C1 segment of cervical spinal cord (tissue), 14 donors: ENCODE measurements at places on chromosomes 1 and 21.

DNA sequence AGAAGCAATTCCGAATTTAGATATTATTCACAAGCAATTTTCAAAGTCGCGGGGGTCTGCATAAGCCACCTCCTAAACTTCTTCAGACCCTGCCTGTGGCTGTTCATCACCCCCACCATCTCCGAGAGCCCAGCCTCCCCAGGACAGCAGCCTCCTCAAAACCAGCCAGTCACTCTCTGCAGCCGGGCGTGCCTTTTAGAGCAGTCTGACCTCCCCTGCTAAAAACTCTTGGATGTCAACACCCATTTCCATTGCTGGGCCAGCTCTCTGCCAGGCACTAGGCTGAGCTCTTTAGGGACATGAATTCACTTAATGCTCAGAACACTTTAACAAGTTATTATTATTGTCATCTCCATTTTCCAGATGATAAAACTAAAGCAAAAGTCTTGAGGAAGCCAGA, 11.7 kb downstream of the ADPRS start:
- DNase-seq = no peak

DNA sequence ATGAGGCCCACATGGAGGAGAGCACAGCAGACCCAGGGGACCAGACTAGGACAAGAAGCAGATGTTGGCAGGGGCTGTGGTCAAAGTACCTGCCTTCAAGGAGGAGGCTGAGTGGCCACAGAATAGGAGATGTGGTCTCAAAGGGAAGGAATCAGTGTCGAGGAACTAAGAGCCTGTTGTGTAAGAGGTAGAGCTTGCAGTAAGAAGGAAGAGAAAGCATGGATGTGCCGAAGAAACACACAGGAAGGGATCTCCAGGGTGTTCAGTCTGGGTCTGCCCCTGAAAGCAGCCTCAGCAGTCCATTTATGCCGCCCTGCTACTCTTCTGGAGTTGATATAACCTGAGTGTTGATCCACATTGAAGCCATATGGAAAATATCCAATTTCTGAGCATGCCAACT, 83.9 kb downstream of the NID1 start:
- DNase-seq = no peak

DNA sequence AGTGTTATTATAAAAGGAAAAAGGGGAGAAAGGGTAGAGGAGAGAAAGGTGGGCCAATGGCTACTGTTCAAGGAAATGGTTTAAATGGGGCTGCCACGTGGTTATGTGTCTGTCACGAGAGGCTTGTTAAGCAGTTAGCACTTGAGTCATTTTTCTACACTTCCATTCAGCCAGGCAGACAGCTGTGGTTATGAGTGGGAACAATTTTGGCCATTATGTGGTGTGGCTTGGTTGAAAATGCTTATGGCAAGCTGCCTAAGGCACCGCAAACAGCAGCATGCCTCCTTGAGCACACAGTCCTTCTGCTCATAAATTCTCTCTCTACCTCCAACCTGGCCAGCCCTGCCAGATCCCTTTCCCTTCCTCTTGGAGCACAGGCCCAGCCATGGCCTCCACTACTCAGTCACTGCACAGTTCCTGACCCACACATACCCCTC, 3.2 kb upstream of the SRM start:
- DNase-seq = no peak

DNA sequence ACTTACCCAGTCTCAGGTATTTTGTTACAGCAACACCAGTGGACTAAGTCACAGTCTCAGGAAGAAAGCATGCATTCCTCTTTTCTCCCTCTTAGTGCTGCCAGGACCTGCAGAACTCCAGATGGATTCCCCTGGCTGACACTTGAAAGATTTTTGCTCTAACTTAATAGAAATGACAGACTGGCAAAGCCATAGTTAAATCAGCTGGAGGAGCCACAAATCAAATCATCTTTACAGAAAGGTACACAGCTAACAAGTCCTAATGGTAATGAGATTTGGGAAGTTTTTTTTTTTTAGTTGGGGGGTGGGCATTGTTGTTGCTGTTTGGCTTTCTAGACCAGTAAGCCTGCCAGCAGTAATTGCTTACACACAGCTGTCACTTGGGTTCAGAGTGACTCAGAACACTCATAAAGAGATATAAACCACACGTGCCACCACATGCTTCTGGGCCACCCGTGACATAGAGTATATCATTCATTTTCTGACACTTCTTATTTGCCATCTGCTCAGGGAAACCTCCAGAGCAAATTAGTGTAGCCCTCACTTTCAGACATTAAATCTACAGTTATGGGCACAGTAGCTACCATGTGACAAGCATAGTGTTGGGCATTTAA, 72.4 kb downstream of the FH start:
- peak; percentile 34 for DNase-seq

DNA sequence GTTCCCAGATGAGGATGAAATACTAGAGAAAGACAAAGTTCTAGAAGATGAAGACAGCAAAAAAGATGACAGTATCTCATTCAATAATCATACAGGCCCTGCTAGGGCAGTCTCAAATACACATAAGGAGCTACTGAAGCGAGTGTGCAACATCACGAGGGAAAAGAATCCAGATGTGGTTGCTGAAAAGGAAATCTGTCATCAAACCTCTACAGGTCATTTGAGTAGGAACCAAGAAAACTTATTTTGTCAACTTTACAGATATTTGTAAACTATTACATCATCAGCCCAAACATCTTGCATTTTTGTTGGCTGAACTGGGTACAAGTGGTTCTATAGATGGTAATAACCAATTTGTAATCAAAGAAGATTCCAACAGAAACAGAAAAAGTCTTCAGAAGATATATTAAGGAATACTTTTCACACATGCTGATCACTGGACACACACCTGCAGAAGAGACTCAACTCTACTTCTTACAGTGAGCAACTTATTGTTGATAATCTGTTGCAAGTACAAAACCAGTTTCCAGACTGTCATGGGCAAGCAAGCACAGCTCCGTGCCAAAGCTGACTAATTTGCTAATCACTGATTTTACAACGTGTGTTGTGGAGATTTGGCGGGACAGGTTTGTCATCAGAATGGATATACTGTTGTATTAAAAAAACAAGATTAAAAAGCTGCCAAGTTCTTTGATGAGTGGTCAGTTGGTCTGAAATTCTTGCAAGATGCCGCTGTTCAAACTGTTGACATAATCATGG, 42.1 kb downstream of the TRIM33 start:
- DNase-seq = no peak

DNA sequence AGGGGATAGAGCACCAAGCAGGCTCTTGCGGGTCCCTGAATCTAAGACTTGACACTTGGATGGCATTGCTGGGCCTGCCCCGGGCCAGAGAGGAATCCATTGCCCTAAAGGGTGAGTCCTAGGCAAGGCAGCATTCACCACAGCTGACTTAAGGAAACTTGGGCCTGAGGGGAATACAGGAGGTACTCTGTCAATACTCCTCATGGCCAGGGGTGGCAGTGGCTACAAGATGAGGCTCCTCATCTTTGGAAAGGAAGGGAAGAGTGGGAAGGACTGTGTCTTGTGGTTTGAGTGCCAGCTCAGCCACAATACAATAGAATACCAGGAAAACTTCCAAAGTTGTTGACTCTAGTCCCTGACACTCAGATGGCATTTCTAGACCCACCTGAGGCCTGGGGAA, 5.1 kb downstream of the KRTAP22-1 start:
- no peak for DNase-seq

DNA sequence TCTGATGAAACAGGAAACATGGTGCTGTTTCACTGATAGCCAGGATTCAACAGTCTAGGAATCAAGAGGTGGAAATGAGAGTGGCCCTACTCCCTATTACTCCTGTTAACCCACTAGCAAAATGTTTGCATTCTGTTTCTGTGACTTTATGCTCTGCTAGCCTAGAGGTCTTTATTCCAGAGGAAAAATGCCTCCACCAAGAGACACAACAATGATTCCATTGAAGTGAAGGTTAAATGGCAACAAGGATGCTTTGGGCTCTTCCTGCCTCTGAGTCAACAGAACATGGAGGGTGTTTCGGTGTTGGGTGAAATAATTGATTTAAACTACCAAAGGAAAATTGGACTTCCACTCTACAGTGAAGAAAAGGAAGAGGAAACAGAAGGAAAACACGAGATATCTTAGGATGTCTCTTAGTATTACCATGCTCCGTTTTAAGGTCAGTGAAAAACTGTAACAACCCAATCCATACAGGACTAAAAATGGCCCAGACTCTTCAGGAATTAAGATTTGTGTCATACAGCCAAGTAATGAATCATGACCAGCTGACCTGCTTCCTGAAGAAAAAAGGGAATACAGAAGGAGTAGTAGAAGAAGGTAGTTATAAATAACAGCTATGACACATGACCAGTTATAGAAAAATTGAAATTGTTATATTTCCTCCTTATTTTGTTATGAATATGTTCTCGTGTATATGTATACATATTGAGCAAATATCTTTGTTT, 1237.8 kb downstream of the NCAM2 start:
- no peak for DNase-seq

DNA sequence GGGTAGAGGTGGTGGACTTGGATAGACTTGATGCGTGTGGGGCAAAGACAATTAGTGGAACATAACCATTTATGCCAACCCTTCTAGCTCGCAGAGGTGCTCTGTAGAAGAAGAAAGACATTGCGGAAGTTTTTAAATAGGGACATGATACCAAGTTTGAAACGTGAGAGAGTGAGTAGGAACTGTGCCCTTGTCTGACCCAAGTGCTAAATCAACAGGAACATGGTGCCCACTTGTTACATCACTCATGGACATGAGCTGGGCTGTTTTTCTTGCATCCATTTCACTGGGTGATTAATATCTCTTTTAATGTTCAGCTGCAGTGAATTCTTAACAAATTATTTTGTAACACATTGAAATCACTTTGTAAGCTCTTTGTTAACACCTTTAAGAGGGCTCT, 408.1 kb upstream of the VAMP3 start:
- no peak for DNase-seq

DNA sequence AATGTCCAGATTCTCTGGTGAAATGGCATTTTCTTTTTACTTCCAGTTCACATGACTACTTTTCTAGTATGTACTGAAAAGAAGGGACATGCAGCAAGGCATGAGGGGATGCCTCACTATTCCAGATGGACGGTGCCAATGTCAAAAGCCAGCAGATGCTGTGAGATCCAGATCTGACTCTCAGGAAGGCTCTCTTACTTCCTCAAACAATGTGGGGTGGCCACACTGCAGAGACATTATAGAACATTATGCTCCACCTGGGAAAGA, 17.7 kb downstream of the CRYZ start:
- DNase-seq = no peak

- DNase-seq = no peak
These were observed 117.7 kb upstream of the C1orf174 start for GRCh38 chr1:4017636-4018365.
